Activated CD8-positive, alpha-beta memory T cell treated with anti-CD3 and anti-CD28 coated beads for 48 hours (primary cell): ENCODE measurements at places on chromosomes 3 and 15.

- no peak for DNase-seq
These were observed 371.5 kb upstream of the GOLIM4 start for GRCh38 chr3:168467115-168467714.

- no peak for DNase-seq
These were observed 493.9 kb downstream of the ZIC1 start for GRCh38 chr3:147903026-147903425.

DNA sequence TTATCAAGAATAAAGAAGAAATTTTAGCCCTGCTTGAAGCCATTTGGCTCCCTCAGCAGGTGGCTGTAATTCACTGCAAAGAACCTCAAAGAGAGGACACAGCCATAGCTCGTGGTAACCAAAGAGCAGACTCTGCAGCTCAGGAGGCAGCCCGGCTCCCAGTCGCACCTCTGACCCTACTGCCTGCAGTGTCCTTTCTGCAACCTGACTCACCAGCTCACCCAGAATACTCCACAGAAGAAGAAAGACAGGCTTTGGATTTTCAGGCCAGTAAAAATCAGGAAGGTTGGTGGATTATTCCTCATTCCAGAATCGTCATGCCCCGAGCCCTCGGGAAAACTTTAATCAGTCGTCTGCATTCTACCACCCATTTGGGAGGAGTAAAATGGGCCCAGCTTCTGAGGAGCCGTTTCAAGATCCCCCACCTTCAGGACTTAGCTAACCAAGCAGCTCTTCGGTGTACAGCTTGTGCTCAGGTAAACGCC lies 38.6 kb downstream of the ZBTB11 start:
- DNase-seq: no peak

DNA sequence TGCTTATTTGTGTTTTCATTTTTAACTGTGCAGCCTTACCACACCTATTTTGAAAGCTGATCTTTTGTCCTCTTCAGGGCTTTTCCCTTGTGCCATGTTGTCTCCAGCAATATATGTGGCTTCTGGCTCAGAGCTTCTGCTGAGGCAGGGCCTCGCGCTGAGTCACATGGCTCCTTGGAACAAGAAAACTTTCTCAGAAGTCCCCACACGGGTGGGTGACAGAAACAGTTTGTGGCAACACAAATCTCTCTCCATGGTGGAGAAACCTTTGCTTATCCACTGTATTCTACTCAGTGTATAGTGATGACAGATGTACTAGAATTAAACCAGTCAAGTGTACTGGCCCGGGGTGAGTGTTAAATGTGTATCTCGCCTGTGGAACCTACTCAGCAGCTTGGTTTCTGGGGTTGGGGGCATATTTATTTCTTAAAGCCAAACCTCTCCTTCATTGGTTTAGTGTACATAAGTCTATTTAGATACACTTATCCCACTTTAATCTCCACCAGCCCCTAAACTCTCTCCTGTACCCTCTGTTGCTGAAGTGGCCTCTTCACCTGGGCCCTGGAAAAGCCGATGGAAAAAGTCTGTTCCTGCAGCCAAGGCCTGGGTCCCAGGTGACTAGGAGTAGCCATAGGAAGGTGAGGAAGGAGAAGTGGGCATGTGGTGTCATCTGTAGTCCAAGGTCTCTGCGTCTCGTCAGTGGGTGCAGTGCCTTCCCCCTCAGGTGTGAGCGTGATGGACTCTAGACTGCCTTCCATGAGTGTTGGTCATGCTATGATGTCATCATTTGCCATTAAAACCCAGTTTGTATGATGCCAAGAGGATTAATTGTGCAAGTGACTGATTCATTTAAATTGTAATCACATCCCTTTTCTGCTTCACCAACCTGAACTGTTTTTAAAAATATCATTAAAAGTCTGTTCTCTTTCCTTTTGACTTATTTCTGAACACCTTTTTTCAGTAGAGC lies 3.2 kb upstream of the FBXL22 start:
- no peak for DNase-seq

GRCh38 chr3:184679056-184679816 lies 32.6 kb downstream of the MAGEF1 start:
- DNase-seq: no peak

DNA sequence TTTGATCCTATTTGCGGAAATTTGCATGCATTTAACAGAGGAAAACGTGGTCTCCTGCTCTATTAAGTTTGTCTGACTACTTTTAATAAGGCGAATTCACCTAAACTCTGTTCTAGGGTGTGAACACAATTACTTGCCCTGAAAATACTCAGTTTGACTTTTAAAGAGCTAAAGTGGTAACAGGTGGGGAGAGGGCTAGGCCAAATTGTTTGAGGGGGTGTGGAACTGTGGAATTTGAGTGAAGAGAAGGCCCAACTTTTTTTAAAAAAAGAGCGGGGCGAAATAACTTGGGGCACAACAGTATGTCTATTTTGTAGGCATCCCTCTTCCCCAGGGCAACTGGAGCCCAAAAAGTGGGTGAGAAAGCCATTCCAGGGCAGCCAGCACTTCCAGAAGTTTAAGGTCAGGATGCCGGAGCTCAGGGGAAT lies 580 bp upstream of the FXR1 start:
- no peak for DNase-seq

- no peak for DNase-seq
These were observed 13.9 kb downstream of the CLSTN2 start for GRCh38 chr3:139948898-139949297.

DNA sequence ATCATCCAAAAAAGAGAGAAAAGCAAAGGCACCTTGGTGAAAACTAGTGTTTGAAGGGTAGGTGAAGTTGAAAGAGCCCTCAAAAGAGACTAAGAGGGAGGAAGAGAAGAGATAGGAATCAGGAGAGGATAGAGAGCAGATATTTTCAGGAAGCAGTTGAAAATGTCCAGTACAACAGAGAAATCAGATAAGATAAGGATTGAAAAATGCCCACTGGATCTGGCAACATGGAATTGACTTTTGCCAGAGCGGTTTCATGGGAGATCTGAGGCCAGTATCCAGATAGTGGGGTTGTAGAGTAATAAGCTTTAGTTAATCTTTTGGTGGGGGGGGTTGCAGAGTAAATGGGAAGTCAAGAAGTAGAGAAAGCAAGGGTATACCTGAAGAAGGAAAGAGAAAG lies 337.4 kb downstream of the IL5RA start:
- DNase-seq: no peak

DNA sequence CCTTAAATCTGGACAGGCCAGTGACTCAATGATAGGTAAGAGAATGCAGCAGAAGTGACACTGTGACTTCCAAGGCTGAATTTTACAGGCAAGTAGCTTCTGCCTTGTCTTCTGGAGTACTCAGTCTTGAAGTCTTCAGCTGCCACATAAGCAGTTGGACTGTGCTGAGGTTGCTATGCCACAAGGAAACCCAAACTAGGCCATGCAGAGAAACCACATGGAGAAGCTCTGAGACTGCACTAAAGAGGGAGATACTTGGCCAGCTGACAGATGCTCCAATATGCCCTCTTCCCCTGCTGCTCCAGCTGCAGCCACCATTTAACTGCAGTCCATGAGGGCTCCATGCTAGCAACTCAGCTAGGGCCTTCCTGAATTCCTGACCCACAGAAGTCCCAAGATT lies 119.4 kb upstream of the GADL1 start:
- no peak for DNase-seq

DNA sequence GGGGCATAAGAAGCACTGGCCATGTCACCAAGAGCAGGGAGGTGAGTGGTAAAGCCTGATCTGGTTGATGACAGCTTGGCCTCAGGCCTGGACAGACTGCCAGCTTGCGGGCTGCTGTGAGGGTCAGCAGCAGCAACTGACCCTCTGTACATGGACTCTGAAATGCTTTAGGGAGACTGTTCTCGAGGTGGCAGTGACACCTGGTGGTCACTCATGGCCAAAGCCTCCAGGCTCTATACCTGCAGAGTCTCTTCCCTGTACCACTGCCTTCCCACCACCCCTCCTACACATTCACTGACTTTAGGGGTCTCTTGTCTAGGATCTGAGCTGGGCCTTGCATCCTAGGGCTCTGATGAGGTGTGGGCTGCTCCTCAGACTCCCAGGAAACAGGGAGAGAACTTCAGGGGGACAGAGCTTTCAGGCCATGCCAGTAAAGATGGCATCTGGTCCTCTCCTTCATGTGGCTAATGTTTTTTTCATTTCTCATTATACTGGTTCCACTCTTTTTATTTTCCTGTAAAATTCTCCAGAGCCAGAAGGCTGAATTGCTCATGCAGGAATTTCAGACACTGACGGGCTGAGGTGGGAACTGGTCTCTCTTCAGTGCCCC lies 17.2 kb upstream of the TIMP4 start:
- no peak for DNase-seq

- DNase-seq: no peak
These were observed 40.7 kb downstream of the MYRIP start for GRCh38 chr3:39849992-39850715.

DNA sequence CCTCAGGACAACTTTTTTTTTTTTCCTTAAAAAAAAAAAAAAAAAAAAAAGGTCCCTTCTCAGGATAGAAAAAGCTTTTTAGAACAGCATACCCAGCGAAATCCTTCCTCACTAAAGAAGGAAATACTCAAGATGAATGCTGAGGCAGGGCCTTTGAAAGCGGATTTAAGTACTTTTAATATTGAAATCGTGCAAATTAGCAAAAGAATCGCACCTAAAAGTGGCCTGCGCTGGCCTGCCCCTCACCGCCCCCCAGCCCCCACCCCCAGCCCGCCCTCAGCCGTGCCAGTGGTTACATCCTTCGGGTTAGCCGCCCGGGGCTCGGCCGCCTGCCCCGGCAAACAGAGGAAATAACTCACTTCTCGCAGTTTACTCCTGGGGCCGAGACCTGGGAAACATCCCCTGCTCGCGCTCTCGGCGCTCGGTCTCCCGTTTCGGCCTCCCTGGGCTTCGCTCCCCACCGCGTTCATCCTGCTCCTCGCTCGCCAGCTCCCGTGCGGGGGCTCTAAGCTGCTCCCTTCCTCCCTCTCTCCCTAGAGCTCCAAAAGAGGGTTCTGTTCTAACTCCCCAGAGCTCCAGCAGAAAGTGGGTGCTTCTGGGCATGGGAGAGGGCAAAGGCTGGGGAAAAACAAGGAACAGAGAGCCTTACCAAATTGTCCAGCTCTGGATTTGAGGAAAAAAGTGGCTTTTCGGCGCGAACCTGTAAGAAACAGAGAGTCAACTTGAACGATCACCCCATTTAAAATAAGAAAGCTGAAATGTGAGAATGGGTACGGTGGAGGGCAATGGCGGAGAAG lies 5.2 kb downstream of the MEIS2 start:
- no peak for DNase-seq

GRCh38 chr3:196837819-196838420 lies 29.8 kb upstream of the SENP5 start:
- DNase-seq: peak; percentile 45

GRCh38 chr15:74179983-74180880 lies 6.7 kb downstream of the ISLR start:
- DNase-seq: no peak

DNA sequence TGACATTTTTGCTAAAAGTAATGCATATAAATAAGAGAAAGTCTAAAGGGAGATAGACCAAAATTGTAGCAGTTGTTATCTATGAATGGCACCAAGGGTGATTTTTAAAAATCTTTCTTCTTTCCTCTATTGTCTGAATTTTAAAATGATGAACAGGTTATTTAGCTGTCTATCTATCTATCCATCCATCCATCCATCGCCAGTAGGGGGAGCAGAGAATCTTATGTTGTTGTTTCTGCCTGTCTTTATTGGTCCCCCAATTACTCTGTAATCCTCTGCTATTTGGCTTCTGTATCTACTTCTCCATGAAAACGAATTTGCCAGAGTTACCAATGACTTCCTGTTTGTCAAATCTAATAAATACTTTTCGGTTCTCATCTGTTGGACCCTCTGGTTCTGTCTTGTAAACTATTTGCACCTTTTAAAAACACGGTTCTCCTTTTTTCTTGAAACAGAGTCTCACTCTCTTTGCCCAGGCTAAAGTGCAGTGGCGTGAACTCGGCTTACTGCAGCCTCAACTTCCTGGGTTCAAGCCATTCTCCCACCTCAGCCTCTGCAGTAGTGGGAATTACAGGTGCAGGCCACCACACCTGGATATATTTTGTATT lies 86.0 kb downstream of the ECT2 start:
- no peak for DNase-seq

DNA sequence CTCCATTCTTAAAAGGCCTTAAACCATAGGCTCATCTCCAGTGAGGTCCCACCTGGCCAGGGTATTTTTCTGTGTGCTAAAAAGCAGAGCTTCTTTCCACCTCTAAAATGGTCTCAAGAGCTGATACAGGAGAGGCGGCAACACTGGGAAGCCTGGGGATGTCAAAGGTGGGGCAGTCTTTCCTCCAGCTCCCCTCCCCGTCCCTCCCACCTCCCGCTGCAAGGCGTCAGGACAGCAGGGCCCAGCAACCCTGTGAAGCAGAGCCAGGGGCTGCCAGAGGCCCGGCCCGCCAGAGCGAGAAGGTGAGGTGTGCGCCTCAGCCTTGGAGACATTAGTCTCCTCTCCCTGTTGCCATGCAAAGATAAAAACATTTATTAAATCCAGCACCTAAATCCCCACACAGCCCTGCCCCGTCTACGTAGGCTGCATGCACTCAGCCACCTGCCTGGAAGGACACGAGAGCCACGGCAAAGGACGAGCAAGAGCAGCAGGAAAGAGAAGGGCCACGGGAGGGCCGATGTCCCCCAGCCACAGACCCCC lies 75.6 kb downstream of the FAM174B start:
- no peak for DNase-seq

- no peak for DNase-seq
These were observed 8.1 kb upstream of the MINDY4B start for GRCh38 chr3:150913133-150913922.

DNA sequence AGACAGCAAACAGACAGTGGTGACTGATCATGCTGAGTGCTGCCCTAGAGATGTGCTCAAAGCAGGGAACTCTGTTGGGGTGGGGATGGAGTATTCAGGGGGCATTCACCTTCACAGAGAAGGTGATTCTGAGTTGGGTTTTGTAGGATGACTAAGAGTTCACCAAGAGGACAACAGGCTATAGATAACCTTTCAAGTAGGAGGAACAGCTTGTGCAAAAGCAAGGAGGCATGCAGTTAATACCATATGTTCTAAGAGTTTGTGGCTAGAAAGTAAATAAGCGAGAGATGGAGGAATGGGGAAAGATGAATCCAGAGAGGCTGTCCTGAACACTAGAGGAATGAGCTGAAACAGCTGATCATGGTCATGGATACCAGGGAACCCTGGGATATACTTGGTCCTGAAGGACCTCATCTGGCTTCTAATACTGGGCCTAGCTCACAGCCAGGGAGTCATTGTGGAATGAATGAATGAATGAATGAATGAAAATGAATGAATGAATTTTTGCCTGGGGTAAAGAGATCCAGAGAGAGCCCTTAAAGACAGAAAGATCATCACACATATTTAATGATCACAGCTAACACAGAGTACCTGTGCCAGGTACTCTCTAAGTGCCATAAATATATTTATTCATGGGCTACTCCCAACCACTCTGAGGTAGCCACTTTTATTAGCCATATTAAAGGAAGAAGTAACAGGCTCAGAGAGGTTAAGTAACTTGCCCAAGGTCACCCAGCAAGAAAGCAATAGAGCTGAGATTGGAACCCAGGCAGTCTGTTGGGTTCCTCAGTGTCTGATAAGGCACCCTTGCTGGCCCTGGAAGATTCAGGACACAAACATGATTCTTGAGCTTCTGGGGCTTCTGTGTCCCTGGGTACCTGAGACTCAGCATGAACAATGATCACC lies 22.0 kb downstream of the SMAD6 start:
- DNase-seq: no peak
